H1 (cell line): ENCODE measurements at places on chromosomes 3 and 15. TPM values are rescaled to one million over a fixed set of nuclear protein-coding genes. Genes with fewer than 3 reads are reported as not detected.

- no peaks in the 10 kb centered on the region for H3K4me1 ChIP-seq
- no peak for DNase-seq
- H3K36me3 ChIP-seq: no peaks in the 10 kb centered on the region; the same call in 1 of the 2 replicates
- H3K4me3 ChIP-seq: no peak overlapping the region
- H3K27ac ChIP-seq: no peak overlapping the region
- H3K27me3 ChIP-seq: no peaks in the 10 kb centered on the region
Measured at GRCh38 chr3:8387571-8387970, 114.1 kb upstream of the LMCD1 start.

- no peak for DNase-seq
- H3K27me3 ChIP-seq: no peaks in the 10 kb centered on the region
- H3K36me3 ChIP-seq: no peaks in the 10 kb centered on the region
- H3K4me3 ChIP-seq: no peak overlapping the region
- H3K4me1 ChIP-seq: no peaks in the 10 kb centered on the region
Measured at GRCh38 chr15:62976301-62976881, 66.2 kb upstream of the TPM1 start.

DNA sequence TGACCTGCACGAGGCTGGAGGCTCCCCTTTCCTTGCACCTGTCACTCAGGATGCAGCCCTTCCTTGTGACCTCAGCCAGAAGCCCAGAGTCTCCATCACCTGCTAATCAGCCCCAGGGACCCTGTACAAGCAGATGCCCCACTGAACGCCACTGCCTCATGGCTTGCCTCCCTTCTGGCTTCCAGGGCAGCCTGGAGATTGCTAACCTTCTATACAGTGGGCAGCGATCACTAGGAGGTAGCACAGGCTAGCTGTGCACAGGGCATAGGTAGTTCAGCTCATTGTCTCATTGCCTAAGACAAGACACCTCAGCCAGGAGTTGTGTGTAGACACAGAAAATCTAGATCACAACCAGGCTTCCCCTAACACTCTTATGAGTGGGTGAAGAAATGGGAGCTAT is 49.3 kb downstream of the SSUH2 start:
- no peaks in the 10 kb centered on the region for H3K27me3 ChIP-seq
- DNase-seq: peak; percentile 37
- no peaks in the 10 kb centered on the region for H3K36me3 ChIP-seq
- H3K4me1 ChIP-seq: no peaks in the 10 kb centered on the region

DNA sequence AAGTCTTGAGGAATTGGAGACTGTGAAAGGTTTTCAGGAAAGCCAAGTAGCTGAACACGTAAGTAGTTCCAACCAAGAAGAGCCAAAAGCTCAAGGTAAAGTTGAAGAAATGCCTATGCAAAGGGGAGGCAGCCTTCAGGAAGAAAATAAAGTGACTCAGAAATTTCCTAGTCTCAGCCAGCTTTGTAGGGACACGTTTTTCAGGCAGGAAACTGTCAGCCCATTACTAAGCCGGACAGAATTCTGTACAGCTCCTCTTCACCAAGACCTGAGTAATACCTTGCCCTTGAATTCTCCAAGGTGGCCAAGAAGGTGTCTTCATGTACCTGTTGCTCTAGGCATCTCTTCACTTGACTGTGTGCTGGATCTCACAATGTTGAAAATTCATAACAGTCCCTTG is 48.6 kb downstream of the CDAN1 start:
- H3K27ac ChIP-seq: no peak overlapping the region
- H3K36me3 ChIP-seq: peaks cover 3% of the 10 kb centered on the region; the same call in 1 of the 2 replicates
- no peaks in the 10 kb centered on the region for H3K27me3 ChIP-seq

IQSEC1 gene
- total RNA-seq: 28.2 and 28.8 TPM in 2 replicates

GRCh38 chr15:32679298-32679690 is 37.8 kb downstream of the SCG5 start:
- no peaks in the 10 kb centered on the region for H3K4me1 ChIP-seq
- H3K27ac ChIP-seq: no peak overlapping the region
- no peak for DNase-seq
- no peak overlapping the region for H3K4me3 ChIP-seq
- no peaks in the 10 kb centered on the region for H3K36me3 ChIP-seq

- H3K36me3 ChIP-seq: no peaks in the 10 kb centered on the region
- DNase-seq: no peak
- H3K4me3 ChIP-seq: no peak overlapping the region
- no peaks in the 10 kb centered on the region for H3K27me3 ChIP-seq
- H3K27ac ChIP-seq: no peak overlapping the region
- H3K4me1 ChIP-seq: no peaks in the 10 kb centered on the region
Measured at GRCh38 chr3:87805670-87806069, 253.1 kb downstream of the CGGBP1 start.

GRCh38 chr3:108234387-108234957 is 12.2 kb upstream of the IFT57 start:
- H3K4me3 ChIP-seq: no peak overlapping the region
- H3K27me3 ChIP-seq: no peaks in the 10 kb centered on the region
- H3K36me3 ChIP-seq: no peaks in the 10 kb centered on the region
- H3K4me1 ChIP-seq: no peaks in the 10 kb centered on the region

POU1F1 gene
- not detected in 2 replicates for total RNA-seq

DNA sequence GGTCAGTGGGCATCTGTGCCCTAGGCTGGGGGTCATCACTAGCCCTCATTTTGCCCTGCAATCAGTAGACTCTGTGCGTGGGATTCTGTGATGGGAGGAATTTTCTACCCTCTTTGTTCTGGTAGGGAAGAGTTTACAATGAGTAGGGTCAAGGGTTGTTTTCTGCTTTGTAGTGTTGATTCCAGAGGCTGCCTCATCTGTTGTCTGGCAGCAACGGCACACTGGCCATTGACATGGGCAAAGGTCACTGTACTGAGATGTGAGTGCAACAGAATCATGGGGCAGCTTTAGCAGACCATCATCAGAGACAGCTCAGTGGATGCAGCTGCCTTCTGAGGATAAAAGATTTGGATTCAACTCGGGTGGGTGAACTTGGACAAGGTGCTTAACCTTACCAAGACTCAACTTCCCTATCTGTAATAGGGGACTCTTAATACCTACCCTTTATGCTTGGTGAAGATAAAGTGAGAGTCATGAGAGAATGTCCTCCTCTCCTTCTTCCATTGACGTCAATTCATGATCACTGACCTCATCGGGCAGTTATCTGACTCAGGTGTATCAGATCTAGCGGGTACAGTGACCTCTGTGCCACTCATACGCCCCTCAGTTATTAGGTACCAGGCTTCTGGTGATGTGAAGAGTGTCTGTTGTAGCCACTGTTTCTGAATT is 127.5 kb downstream of the RPLP1 start:
- DNase-seq: no peak
- no peaks in the 10 kb centered on the region for H3K27me3 ChIP-seq
- H3K4me1 ChIP-seq: no peaks in the 10 kb centered on the region
- no peak overlapping the region for H3K4me3 ChIP-seq
- H3K36me3 ChIP-seq: no peaks in the 10 kb centered on the region
- no peak overlapping the region for H3K27ac ChIP-seq

GRCh38 chr3:31081018-31081662 is 186.7 kb upstream of the GADL1 start:
- H3K36me3 ChIP-seq: no peaks in the 10 kb centered on the region
- H3K27ac ChIP-seq: no peak overlapping the region
- H3K27me3 ChIP-seq: peaks cover 1% of the 10 kb centered on the region
- no peak overlapping the region for H3K4me3 ChIP-seq

COX17 gene
- total RNA-seq: 43.0 and 45.5 TPM in 2 replicates

DNA sequence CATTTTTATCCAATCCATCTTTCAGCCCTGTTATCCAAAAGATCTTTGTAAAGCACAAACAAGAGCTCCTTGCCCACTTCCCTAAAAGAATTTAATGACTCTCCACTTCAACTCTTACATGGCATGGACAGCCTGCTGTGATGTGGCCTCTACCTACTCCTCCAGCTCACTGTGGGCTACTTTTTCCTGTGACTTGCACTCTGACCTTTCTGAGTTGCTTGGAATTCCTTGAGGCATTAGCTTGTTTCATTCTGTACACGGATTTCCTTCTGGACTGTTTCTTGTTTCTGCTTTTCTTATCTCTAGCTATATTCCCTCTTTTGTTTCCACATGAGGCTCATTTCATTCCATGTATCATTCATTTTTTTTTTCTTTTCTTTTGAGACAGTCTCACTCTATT is 15.2 kb downstream of the QTRT2 start:
- DNase-seq: no peak
- no peaks in the 10 kb centered on the region for H3K27me3 ChIP-seq
- no peak overlapping the region for H3K4me3 ChIP-seq
- H3K27ac ChIP-seq: no peak overlapping the region

DNA sequence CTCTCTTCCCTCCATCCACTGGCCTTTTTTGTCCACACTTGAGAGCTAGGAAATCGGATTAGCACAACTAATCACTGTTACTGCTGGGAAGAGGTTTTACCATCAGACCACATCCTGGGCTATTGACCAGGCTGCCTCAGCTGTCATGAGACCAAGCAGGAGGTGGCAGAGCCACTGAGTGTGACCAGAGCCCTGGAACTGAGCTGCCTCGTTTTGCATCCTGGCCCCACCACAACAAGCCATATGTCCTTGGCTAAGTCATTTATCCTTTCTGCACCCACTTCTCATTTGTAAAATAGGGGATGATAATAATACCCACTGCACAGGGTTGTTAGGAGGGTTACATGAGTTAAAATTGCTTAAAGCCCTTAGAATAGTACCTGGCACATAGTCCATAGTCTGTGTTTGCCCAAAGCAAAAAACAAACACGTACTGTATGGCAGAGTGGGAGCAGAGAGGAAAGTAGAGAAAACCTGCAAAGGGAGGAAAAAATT is 34.1 kb downstream of the TMEM158 start:
- no peaks in the 10 kb centered on the region for H3K36me3 ChIP-seq
- no peaks in the 10 kb centered on the region for H3K27me3 ChIP-seq
- no peak overlapping the region for H3K4me3 ChIP-seq
- no peaks in the 10 kb centered on the region for H3K4me1 ChIP-seq

ARGFX gene
- total RNA-seq: not detected in 2 replicates

NR1I2 gene
- total RNA-seq: 0.28 and 0.44 TPM in 2 replicates

- no peaks in the 10 kb centered on the region for H3K36me3 ChIP-seq
- H3K4me3 ChIP-seq: no peak overlapping the region
- H3K27me3 ChIP-seq: no peaks in the 10 kb centered on the region
- DNase-seq: no peak
Measured at GRCh38 chr3:85535517-85535916, 576.7 kb downstream of the CADM2 start.

- peaks cover 27% of the 10 kb centered on the region for H3K4me1 ChIP-seq
- DNase-seq: no peak
- H3K4me3 ChIP-seq: no peak overlapping the region
Measured at GRCh38 chr15:67146234-67146633, 80.8 kb downstream of the SMAD3 start.

DNA sequence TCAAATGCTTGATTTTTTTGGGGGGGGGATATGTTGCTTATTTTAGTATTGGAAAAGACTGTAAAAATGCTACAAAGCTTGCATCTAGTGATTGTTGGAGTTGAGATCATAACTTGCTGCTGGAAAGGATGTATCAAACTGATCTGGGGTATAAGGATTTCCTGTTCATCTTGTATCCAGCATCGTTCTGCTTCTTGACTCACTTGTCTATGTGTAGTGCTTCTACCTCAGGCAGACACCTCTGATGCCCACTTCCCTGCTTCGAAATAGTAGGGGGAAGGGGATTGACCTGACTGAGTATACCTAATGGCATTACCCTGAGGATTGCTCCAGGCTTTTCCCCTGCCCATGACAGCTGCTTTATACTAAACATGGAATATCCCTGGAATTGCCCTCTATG is 42.7 kb downstream of the STT3B start:
- no peak overlapping the region for H3K27ac ChIP-seq
- H3K4me3 ChIP-seq: no peak overlapping the region
- H3K36me3 ChIP-seq: peaks cover 8% of the 10 kb centered on the region
- no peak for DNase-seq
- H3K4me1 ChIP-seq: no peaks in the 10 kb centered on the region
- no peaks in the 10 kb centered on the region for H3K27me3 ChIP-seq

- H3K27ac ChIP-seq: no peak overlapping the region
- no peaks in the 10 kb centered on the region for H3K36me3 ChIP-seq
- peaks cover 10% of the 10 kb centered on the region for H3K4me1 ChIP-seq
- DNase-seq: no peak
- H3K27me3 ChIP-seq: no peaks in the 10 kb centered on the region
Measured at GRCh38 chr3:129535075-129535474, 6.6 kb downstream of the RHO start.

DNA sequence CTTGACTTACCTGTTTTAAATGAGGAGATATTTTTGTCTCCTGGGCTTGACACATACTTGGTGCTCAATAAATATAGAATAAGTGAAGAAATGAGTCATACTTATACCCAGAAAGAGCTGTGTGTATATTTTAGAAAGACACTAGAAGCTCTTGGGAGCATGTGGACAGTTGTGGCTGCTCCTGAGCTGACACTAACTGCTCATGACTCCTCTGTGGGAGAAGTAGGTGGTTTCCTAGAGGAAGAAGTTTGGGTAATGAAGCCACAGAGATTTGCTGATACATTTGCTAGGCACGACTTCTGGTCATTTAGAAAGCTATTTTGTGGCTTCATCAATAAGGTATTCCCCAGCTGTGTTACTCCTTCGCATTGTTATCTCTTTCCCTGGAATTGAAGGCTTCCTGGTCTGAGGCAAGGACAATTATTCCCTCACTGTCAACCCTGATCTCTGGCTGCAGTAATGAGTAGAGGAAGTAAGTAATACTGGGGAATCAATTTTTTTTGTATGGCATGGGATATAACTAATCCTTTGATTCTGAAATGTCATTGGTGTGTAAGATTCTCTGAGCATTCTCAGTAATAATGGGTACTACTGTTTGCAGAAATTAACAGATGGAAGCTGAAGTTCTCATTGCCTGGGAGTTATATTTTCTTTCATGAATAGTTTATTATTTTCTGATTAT is 79.6 kb upstream of the DCBLD2 start:
- DNase-seq: no peak
- H3K4me3 ChIP-seq: no peak overlapping the region
- no peaks in the 10 kb centered on the region for H3K36me3 ChIP-seq

GRCh38 chr15:50353251-50353974 is 1.6 kb downstream of the GABPB1 start:
- H3K27me3 ChIP-seq: no peaks in the 10 kb centered on the region
- H3K27ac ChIP-seq: peak overlapping the region; percentile 99
- no peak for DNase-seq

GRCh38 chr3:105786241-105786640 is 82.6 kb downstream of the CBLB start:
- H3K4me3 ChIP-seq: no peak overlapping the region
- H3K27me3 ChIP-seq: peaks cover 1% of the 10 kb centered on the region

DNA sequence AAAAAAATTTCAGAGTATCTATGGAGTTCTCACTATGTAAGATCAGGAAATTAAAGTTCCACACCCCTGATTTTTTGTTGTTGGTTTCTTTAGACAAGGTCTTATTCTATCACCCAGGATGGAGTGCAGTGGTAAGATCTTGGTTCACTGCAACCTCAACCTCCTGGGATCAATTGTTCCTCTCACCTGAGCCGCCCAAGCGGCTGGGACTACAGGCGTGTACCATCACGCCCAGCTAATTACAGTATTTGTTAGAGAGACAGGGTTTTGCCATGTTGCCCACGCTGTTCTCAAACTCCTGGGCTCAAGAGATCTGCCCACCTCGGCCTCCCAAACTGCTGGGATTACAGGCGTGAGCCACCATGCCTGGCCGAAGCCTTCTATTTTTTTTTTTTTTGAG is 12.4 kb downstream of the QRICH1 start:
- peaks cover 23% of the 10 kb centered on the region for H3K36me3 ChIP-seq
- no peak for DNase-seq
- no peaks in the 10 kb centered on the region for H3K27me3 ChIP-seq
- H3K4me3 ChIP-seq: no peak overlapping the region

C3orf38 gene
- total RNA-seq: 31.0 and 32.1 TPM in 2 replicates

GRCh38 chr3:151282921-151283320 is 4.6 kb upstream of the P2RY14 start:
- H3K27me3 ChIP-seq: no peaks in the 10 kb centered on the region
- no peak overlapping the region for H3K27ac ChIP-seq
- no peaks in the 10 kb centered on the region for H3K4me1 ChIP-seq
- H3K4me3 ChIP-seq: no peak overlapping the region
- H3K36me3 ChIP-seq: no peaks in the 10 kb centered on the region

GRCh38 chr3:105518806-105519418 is 152.2 kb downstream of the ALCAM start:
- no peaks in the 10 kb centered on the region for H3K27me3 ChIP-seq
- H3K4me1 ChIP-seq: no peaks in the 10 kb centered on the region
- H3K36me3 ChIP-seq: no peaks in the 10 kb centered on the region
